WERI-Rb-1 (cell line): ENCODE measurements at places on chromosomes 3 and 15.

- DNase-seq: peak; percentile 58
Measured at GRCh38 chr3:58217209-58217811, 6.5 kb upstream of the DNASE1L3 start.

DNA sequence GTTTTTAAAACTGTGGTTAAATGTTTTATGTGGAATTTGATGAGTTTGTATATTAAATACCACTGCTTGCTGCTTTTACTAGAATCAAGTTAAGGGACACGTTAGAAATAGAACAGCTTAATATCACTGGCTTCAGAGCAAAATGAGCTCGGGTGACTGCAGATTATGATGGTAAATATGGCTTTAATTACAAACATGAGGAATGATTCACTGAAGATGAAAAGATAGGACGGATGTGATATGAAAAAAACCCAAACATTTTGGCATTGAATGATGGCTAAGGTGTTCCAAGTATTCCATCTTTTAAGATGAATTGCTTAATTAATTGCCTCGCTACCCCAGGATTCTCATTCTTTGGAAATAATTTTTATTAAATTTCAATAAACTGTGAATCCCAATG, 33.7 kb downstream of the SLC24A1 start:
- DNase-seq: no peak

GRCh38 chr3:26559227-26559626, 63.3 kb upstream of the LRRC3B start:
- DNase-seq: no peak

GRCh38 chr3:141385406-141386125, 17.3 kb downstream of the ZBTB38 start:
- no peak for DNase-seq

GRCh38 chr15:40328176-40328575, 4.7 kb downstream of the INAFM2 start:
- no peak for DNase-seq
